ENCODE measurements at places on chromosomes 1 and 21.

- DNase-seq: no peak
Measured at GRCh38 chr1:118188411-118188810, 3.4 kb upstream of the SPAG17 start.

DNA sequence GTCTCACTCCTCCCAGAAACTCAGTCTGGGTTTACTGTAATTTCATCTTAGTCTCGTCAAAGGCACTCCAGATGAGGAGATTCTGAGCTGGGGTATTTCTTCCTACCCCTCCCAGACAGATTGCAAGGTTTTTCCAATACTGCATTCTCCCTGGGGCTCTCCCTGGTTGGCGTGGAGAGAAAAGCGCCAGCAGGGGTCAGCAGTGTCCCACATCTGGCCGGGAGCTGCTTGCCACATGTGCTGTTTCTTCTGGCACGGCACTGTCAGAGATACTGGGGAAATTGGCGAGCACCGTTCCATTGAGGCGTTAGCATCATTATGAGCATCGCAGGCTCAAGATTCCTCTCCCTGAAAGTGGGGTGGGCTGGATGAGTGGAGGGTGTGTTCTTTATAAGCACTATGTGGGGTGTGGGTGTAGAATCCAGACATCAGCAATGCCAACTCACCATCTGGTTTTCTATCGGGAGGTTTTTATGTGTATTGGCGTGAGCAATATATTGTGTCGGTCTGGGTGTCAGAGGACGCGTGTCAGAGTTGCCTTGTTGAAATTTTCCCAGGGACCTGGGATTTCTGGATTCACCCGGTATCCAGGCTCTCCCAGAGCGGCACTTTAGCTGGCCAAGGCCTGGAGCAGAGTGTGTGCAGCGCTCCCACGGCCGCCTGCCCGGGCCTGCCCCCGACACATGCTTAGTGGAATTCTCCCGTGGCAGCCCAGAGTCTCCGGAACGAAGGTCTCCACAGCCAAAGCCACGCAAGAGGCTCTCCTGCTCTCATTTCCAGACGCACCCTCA is 8.0 kb upstream of the NAV1 start:
- no peak for DNase-seq

- DNase-seq: no peak
Measured at GRCh38 chr1:20282533-20282932, 8.1 kb upstream of the VWA5B1 start.

- DNase-seq: no peak
Measured at GRCh38 chr1:162919034-162919433, 58.1 kb upstream of the CCDC190 start.

DNA sequence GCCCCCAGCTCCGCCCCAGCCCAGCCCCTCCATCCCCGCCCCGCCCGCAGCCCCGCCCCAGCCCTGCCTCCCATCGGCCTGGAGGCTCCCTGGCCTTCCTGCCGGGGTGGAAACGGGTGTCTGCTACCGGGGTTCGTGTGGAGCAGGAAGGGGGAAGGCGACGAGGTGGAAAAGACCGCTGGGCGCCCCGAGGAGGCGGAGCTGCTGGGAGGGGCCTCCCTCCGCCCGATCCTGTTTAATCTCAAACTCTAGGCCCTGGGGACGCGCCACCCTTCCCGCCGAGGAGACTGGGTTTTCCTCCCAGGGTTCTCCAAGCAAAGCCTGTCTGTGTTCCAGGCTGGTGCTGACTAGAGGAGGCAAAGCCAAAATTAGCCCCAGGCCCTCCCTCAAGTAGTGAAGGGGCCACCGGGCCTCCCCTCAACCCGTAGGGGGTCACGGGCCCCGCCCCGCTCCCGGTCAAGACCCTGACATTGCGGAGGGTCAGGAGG is 16.2 kb upstream of the TTLL10 start:
- DNase-seq: peak; percentile 71

GRCh38 chr1:193634470-193634869 is 448.1 kb upstream of the B3GALT2 start:
- DNase-seq: no peak

Measured in SK-N-MC (cell line).